ENCODE measurements at places on chromosomes 5 and 9. TPM values are rescaled to one million over a fixed set of nuclear protein-coding genes. Genes with fewer than 3 reads are reported as not detected.
A peak's percentile ranks its signal among the peaks of the same experiment; 100 is the strongest.

Gene RNF183
- 0.04 TPM for total RNA-seq

Gene ZCCHC7
- 20.3 TPM for total RNA-seq

Gene MARVELD2
- 0.31 TPM for total RNA-seq

Gene AGXT2
- 0.04 TPM for total RNA-seq

Gene PCDHB16
- 2.1 TPM for total RNA-seq

Gene ZNF462
- 18.8 TPM for total RNA-seq

Gene GLRA1
- total RNA-seq: not detected

Gene TUSC1
- 12.5 TPM for total RNA-seq

GRCh38 chr9:17793713-17794622 lies 215.1 kb downstream of the SH3GL2 start:
- peaks cover 7% of the 10 kb centered on the region for H3K27me3 ChIP-seq
- H3K4me1 ChIP-seq: no peaks in the 10 kb centered on the region
- H3K27ac ChIP-seq: no peak overlapping the region
- peak; percentile 13 for DNase-seq
- H3K36me3 ChIP-seq: no peaks in the 10 kb centered on the region

DNA sequence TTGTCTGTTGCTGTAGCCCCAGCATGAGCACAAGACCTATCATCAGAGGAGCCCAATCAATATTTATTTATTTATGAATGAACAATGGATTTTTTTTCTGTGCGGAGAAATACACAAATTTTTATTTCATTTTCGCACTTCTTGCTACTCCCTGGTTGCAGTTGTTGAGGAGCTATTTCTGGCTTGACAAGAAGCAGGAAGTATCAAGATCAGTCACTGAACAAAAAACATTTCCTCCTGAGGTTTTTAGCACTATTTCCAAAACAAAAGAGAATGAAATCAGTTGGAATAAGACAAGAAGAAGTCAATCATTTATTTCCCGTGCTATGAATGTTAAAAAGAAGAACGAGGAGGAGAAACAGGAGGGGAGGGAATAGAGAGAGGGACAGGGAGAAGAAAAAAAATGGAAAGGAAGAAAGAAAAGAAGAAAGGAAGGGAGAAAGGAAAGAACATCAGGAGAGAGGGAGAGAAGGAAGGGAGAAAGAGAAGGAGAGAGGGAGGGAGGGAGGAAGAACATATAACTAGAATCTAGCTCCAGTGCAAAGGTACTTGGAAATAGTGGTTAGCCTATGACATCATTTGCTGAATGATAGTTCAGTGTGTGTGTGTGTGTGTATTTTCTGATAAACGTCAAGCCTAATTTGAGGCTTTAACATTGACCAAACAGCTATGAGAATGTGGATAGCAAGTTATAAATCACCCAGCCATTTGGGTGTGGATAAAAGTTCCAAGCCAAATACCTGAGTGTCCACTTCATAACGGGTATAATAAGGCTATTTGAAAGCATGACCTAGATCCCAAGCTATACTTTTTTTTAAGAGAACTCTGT lies 586.0 kb downstream of the EBF1 start:
- peak overlapping the region; percentile 70 for H3K27ac ChIP-seq
- no peaks in the 10 kb centered on the region for H3K4me1 ChIP-seq
- peak; percentile 60 for DNase-seq
- H3K36me3 ChIP-seq: no peaks in the 10 kb centered on the region
- H3K27me3 ChIP-seq: no peaks in the 10 kb centered on the region

DNA sequence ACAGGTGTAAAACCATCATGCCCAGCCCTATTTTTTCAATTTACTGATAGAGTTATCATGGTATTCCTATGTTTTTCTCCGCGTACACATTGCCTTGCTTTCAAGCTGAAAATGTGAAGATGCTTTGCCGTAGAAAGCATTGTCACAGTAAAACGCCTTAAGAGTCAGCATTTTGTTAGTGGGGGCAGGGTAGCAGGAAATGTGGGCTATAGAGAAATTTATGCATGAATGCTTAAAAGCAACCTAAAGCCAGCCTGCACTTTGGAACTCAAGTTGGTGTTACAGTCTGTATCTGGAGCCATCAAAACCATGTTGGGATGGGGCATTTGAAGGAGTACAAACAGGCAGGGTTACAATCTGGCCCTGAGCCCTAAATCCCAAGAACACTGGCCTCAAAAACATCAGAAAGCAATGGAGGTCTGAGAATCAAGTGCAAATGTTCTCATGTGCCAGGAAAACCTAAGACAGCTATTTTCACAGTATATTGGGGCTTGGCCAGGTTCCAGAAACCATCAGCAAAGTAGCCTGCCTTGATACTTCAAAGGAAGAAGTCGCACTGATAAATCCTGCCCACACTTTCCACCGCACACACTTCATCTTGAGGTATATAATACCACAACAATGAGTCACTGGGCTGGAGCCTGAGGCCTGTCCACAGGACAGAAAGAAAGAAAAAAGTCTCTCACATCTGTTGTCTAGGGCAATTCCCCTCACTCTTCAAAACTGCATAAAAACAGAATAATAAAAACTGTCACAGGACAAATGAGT lies 313.8 kb downstream of the ENC1 start:
- H3K4me1 ChIP-seq: peaks cover 8% of the 10 kb centered on the region
- peak; percentile 60 for DNase-seq
- H3K27ac ChIP-seq: no peak overlapping the region
- no peak overlapping the region for H3K4me3 ChIP-seq

GRCh38 chr5:26948921-26949320 lies 89.5 kb downstream of the CDH9 start:
- no peak for DNase-seq
- H3K27me3 ChIP-seq: no peaks in the 10 kb centered on the region
- no peaks in the 10 kb centered on the region for H3K36me3 ChIP-seq
- no peak overlapping the region for H3K4me3 ChIP-seq

DNA sequence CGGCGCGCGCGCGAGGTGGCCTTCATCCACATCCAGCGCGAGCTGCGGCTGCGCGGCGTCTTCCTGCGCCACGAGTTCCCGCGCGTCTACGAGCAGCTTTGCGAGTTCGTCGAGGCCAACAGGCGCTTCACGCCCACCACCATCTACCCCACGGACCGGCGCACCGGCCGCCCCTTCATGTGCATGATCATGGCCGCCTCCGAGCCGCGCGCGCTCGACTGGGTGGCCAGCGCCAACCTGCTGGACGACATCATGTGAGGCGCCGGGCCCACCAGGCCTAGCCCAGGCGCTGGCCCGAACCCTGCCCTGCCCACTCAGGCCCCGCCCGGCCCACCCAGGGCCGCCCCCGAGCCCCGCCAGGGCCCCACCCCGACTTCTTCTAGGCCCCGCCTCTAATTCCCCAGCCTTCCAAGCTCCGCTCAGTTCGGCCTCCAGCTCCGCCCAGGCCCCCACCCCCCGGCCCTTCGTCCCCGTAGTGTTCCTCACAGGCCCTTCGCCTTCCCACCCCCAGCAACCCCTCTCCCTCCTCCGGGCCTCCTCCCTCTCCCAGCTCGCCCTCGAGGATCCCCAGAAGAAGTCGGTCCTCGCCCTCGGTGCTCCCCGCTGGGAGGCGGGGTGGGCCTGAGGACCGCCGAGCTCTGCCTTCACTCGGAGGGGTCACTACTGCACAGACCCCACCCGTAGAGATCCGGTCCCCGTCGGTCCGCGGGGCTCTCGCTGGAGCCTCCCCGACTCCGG lies 2.0 kb upstream of the PHPT1 start:
- peaks cover 69% of the 10 kb centered on the region for H3K4me1 ChIP-seq
- peak; percentile 93 for DNase-seq
- peaks cover 44% of the 10 kb centered on the region for H3K27me3 ChIP-seq
- peak overlapping the region; percentile 98 for H3K27ac ChIP-seq
- peak overlapping the region; percentile 74 for H3K4me3 ChIP-seq

DNA sequence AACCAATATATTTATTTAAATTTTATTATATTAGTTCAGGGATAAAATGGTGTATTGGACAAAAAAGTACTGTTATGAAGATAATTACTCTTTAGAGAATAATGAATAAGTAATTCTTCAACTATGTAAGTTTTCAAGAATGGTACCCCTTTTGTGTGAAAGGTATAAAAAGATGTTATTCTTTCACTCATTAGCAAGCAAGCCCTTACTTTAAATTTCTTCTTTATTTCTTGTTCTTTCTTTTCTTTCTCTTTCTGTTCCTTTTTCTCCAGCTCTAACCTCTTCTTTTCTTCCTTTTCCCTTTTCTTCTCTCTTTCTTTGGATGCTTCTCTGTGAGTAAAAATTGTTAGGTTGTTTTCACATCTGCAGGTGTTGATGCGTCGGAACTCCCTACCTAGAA lies 63.2 kb upstream of the RICTOR start:
- H3K27me3 ChIP-seq: no peaks in the 10 kb centered on the region
- no peaks in the 10 kb centered on the region for H3K36me3 ChIP-seq
- no peak for DNase-seq
- no peak overlapping the region for H3K4me3 ChIP-seq
- H3K4me1 ChIP-seq: no peaks in the 10 kb centered on the region
- H3K27ac ChIP-seq: no peak overlapping the region

- H3K4me3 ChIP-seq: no peak overlapping the region
- no peaks in the 10 kb centered on the region for H3K36me3 ChIP-seq
- no peak overlapping the region for H3K27ac ChIP-seq
- H3K4me1 ChIP-seq: no peaks in the 10 kb centered on the region
These were observed 21.5 kb downstream of the OTULINL start for GRCh38 chr5:14603141-14603540.

DNA sequence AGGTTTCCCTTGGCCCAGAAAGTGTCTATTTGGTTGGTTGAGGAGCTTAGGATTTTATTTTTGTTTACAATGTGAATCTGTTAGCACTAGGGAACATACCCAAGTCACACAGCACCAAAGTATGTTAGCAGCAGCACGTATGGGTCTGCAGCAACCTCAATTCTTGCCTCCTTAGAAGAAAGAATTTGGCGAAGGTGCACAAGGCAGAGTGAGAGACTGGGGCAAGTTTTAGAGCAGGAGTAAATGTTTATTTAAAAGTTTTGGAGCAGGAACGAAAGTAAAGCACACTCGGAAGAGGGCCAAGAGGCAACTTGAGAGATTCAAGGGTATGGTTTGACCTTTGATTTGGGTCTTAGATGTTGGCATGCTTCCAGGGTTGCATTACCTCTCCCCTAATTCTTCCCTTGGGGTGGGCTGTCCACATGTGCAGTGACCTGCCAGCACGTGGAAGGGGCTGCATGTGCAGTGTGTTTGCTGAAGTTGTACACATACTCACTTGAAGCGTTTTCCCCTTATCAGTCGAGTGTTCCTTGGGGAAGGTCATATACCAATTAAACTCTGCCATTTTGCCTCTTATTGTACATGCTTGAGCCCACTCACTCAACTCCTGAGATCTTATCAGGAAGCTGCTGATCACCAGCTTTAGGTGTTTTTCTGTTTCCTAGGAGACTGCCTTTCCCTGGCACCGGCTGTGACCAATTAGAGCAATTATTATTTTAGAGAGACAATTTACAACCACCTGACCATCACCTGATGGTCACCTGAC lies 64.9 kb upstream of the SHC3 start:
- no peaks in the 10 kb centered on the region for H3K36me3 ChIP-seq
- H3K4me3 ChIP-seq: no peak overlapping the region
- no peak for DNase-seq

GRCh38 chr5:177445052-177445916 lies 1.3 kb upstream of the PRR7 start:
- H3K36me3 ChIP-seq: peaks cover 27% of the 10 kb centered on the region
- no peak for DNase-seq
- H3K27me3 ChIP-seq: peaks cover 43% of the 10 kb centered on the region
- H3K4me1 ChIP-seq: peaks cover 29% of the 10 kb centered on the region

- H3K4me1 ChIP-seq: no peaks in the 10 kb centered on the region
- H3K27ac ChIP-seq: no peak overlapping the region
- no peak overlapping the region for H3K4me3 ChIP-seq
- DNase-seq: no peak
- H3K36me3 ChIP-seq: no peaks in the 10 kb centered on the region
These were observed 410.8 kb downstream of the CETN3 start for GRCh38 chr5:89998519-89999305.

- DNase-seq: peak; percentile 1
- H3K36me3 ChIP-seq: no peaks in the 10 kb centered on the region
- H3K4me1 ChIP-seq: no peaks in the 10 kb centered on the region
- H3K27me3 ChIP-seq: no peaks in the 10 kb centered on the region
- H3K27ac ChIP-seq: no peak overlapping the region
These were observed 2218.5 kb downstream of the MAT2B start for GRCh38 chr5:165723931-165724330.

- peak overlapping the region; percentile 44 for H3K27ac ChIP-seq
- H3K36me3 ChIP-seq: no peaks in the 10 kb centered on the region
- no peak overlapping the region for H3K4me3 ChIP-seq
These were observed 319.8 kb downstream of the ASTN2 start for GRCh38 chr9:117095081-117095480.

- H3K27ac ChIP-seq: no peak overlapping the region
- DNase-seq: no peak
- H3K36me3 ChIP-seq: no peaks in the 10 kb centered on the region
- no peaks in the 10 kb centered on the region for H3K4me1 ChIP-seq
- H3K27me3 ChIP-seq: no peaks in the 10 kb centered on the region
- no peak overlapping the region for H3K4me3 ChIP-seq
These were observed 218.3 kb downstream of the ADAMTSL1 start for GRCh38 chr9:18692268-18692667.

DNA sequence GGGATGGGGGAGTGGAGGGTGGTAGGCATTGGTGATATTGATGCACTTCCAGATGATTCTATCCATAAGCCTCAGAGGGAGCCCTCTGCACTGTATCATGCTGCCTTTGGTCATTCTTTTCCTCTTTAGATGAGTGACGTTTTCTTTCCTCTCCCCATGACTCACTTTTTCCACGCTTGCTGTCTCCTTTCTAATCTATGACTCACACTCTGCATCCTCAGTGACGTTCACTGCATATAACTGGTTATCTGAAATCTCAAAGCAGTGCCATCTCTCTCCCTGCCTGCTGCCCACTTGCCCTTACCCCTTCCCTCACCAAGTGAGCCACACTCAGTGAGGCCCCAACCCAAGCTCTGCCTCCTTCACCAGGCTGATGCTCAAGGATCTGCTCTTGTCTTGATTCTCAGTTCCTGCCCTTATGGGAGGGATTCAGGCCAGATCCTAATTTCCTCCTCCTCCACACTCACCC lies 31.6 kb downstream of the PTGS1 start:
- peak; percentile 34 for DNase-seq
- H3K36me3 ChIP-seq: no peaks in the 10 kb centered on the region
- H3K4me3 ChIP-seq: no peak overlapping the region
- H3K27ac ChIP-seq: no peak overlapping the region

DNA sequence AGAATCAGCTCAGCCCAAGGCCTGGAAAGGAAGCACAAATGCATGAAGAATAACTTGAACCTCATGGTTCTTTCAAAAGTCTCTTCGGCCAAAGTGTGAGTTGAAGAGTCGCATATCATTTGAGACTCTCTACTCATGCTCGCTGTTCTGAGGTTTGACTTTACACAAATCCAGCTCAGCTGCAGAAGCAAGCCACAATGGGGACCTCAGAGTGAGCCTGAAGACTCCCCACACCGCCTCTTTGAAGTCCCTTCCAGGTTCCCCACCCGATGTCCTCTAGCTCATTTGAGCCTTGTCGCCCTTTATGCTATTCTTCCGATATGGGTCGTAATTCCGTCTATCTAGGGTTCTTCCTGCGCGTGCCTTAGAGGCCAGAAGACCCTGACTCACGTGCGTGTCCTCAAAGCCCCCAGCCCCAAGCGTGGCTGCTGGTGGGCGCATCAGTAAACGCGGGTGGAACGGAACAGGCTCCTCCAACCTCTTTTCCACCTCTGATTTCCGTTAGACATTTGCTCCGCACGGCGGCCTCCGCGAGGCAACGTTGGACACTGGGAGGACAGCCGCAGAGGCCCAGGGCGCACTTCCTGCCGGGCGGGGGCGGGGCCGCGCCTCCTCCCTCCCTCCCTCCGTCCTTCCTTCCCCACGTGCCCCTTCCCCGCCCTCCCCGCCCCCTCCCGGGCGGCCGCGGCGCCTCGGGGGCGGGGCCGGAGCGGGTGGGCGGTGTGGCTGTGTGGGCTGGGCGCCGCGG lies at the start of gene SNX30:
SNX30 (plus strand) TSS at position 745 of the 748 bp plus-strand sequence. CDS start 242 bp downstream, outside the sequence.
- H3K36me3 ChIP-seq: no peaks in the 10 kb centered on the region
- peaks cover 28% of the 10 kb centered on the region for H3K4me1 ChIP-seq
- peak within 1 kb of the TSS; percentile 89 for H3K4me3 ChIP-seq
- DNase-seq: peak; percentile 97
- H3K27ac ChIP-seq: peak within 1 kb of the TSS; percentile 83

Measured in muscle of leg (tissue), 16 donors.